Mammary epithelial cell (primary cell): ENCODE measurements at places on chromosomes 5 and 9.

DNA sequence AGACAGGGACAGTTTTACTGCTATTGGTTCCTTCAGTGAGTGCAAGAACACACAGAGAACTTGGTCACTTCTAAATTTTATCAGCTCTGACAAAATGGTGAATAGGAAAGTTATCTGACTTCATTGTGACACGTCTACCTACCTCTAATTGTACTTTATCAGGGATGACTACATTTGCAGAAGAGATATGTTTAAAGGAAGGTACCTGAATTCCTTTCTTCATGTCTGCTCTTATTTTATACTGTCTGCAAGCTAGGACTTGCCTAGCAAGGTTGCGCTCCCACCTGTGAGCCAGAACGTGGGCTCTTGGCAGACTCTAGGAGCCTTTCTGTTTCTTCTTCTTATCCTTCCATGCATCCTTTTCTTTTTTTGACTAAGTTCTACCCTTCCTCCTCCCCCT, 1.6 kb downstream of the SLC27A6 start:
- DNase-seq: no peak

DNA sequence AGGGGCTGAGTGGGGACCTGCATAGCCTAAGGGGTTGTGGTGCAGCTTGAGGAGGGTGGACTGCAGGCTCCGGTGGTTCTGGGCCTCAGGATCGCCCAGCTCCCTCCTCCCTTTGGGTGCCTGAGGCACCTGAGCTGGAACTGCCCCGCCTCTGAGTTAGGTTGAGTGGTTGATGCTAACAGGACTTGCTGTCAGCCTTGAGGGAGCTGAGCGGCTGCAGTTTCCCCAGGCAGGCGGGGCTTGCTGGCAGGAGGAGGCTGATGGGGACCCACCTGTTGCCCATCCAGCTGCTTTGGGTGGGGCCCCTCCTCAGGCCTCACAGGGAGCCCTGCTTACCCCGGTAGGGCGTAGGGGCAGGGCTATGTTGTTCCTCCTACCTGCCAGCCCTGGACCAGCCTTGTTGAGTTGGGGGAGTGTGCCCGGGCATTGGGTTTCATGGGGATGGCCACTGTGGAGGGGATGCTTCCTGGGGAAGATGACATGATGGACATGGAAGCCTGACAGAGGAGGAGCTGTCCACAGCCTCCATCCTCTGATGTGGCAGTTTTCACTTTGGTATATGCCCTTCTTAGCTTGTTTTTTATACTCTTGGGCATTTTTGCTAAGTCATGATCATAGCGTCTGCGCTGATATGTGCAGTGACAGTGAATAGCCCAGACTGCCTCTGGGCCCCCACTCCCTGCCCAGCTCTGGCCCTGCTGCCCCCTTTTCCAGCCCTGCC, 14.3 kb downstream of the WNK2 start:
- DNase-seq: no peak

DNA sequence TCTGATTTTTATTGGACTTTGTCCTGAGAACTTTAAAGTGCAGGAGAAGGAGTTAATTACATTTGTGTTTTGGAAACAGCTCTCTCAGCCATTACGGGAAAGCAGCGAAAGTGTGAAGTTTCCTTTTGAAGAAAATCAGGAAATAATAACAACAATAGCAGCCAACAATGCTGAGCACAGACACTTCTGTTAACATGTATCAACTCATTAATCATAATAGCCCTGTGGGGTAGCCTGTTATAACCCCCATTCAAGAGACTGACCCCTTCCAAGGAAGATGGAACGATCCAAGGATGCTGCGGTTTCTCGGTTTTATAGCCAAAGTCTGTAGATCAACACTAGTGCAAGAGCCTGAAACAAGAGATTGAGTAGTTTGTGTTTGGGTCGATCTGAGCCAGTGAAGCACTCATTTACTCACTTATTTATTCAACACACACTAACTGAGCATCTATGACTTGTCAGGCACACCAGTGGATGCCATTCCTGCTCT, 195.5 kb downstream of the DRD1 start:
- DNase-seq: no peak

DNA sequence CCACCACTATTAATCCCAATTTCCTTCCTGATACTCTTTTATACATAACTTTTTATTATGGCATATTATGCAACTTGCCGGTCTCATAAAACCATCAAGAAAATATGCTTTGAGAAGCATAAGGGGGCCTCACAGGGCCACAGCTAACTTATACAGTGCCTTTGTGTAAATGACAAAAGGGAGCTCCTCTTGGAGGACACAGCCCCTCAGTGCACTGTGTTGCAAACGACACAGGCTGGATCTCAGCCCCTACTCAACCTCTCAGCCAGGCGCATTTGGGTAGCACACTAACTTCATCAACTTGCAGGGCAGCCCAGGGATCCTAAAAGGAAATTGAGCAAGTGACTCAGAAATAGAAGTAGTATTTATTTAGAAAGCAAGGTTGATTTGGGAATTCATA, 35.4 kb downstream of the RIGI start:
- no peak for DNase-seq

DNA sequence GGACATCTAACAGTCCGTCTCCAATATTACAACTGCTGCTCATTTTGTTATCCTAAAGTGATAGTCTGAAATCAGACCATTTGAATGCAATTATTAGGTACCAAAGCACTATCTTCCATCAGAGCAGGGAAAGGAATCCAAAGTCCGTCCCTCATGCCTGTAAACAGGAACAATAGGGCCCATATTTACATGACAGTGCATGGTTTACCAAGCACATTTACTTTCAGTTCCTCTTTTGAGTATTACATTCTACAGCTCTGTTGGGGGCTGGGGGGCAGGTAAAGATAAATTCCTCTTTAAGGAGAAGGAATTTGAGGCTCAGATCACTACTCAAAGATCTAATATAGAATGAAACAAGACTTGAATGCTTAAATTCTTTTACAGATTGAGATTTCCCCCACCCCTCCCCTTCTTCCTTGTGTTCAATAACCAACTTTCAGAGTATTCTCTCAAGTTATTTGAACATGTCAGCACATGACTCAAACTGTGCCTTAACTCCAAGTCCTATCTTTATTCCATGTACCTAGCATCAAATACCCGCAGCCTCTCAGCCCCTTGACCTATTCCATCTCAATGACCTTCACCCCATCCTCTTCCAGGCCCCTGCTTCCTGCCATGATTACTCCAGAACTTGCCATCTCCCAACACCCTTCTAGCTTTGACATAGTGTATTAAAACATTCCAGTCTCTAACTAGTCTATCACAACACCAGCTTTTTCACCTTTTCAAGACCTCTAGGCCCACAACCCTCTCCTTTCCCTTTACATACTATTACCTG, 71.0 kb downstream of the BRINP1 start:
- no peak for DNase-seq

- no peak for DNase-seq
These were observed 456.8 kb upstream of the CDH6 start for GRCh38 chr5:30736669-30737068.

DNA sequence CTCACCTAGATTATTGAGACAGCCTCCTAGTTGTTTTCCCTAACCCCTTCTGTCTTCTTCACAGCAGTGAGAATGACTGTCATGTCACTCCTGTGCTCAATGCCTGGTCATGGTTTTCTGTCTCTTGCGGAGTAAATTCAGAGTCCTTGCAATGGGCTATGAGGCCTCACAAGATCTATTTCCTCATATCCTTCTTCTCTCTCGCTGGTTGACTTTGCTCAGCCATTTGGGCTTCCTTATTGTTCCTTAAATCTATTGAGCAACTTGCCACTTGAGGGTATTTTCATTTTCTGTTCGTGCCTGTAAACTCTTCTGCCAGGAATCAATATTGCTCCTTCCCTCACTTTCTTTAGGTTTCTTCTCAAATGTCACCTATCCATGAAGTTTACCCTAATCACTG, 9.0 kb downstream of the PPP3R2 start:
- DNase-seq: no peak

DNA sequence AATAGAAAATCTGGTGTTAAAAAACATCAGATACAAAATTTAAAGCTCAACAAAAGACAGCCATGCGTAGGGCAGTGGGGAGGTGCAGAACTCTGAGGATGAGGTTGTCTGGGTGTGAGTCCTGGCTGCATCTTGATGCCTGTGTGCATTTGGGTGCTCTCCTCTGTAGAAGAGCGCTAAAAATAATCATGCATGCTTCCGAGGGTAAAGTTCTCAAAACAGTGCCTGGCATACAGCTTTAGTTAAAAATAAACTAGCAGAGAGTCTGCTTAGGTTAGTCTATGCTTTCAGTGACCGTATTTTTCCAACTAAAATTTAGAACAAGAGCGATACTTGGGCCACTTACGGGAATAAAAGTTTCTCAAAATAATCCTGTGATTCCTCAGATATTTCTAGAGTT, 55.5 kb upstream of the SPATA31C2 start:
- DNase-seq: no peak

- no peak for DNase-seq
These were observed 78.0 kb downstream of the WNK2 start for GRCh38 chr9:93261735-93262523.
